ENCODE measurements at places on chromosomes 2 and 18. TPM values are rescaled to one million over a fixed set of nuclear protein-coding genes. Genes with fewer than 3 reads are reported as not detected.

DNA sequence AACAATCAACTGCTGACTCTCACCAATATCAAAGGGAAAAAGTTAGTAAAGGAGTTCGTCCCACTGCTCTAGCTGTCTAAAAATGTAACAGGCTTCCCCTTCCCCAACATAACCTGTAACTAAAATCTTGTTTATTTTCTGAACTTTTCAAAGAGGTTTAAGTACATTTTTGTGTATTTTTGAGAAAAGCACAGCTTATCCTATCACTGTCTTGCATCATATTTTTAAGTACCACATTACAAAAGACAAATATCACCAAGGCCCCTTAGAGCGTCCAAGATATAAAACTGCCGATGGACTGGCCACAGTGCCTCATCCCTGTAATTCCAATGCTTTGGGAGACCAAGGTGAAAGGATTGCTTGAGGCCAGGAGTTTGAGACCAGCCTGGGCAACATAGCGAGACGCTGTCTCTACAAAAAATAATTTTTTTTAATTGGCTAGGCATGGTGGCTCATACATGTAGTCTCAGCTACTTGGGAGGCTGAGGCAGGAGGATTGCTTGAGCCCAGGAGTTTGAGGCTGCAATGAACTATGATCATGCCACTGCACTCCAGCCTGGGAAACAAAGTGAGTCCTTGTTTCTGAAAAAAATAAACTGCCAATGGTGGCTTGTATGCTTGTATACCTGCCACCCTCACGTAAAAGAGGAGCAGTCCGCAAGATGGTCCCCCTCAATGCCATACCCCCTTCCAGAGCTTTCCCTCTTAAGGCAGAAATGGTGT lies 21.2 kb upstream of the LAPTM4A start:
- no peak for DNase-seq

DNA sequence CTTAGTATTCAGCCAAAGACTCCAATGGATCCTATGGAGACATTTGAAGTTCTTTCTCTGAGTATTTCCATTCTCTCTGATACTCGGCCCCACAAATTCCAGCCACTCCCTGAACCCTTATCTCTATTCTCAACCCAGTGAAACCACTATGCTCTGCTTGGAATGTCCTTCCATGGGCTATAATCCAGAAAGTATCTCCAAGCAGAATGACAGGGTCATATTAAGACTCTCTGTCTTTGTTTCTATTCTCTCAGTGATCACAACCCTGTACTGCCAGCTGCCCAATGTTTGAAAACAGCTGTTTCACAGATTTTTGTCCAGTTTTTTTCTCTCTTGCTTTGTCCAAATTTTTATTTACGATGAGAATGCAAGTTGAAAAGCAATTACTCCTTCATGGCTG lies 21.9 kb downstream of the CHMP3 start:
- DNase-seq = no peak

GRCh38 chr2:194867328-194867727 lies 789.7 kb upstream of the SLC39A10 start:
- no peak for DNase-seq

GRCh38 chr18:29383311-29384273 lies 1206.7 kb upstream of the CDH2 start:
- DNase-seq = no peak

DNA sequence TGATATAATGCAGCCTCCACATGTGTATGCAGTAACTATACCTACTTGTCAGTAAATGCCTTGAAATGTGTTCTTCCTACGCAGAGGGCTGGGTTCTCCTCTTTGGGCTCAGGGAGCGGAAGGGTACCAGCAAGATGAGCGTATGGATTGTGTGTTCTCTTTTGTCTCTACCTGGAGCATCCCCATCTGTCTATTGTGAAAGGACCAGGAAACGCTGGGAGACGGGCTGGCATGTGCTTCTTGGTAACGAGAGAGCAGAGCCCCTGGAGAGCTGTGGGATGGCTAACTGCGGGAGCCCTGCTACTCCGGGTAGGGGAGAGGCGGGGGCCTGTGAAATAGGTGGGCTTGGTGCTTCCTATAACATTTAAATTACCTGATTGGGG lies 80.9 kb downstream of the BCL2 start:
- no peak for DNase-seq

GRCh38 chr18:48672671-48673340 lies 134.0 kb downstream of the CTIF start:
- no peak for DNase-seq

GRCh38 chr2:98350411-98350810 lies 4.2 kb downstream of the CNGA3 start:
- DNase-seq = no peak

Gene COLEC12
- 27.9 TPM for polyA plus RNA-seq
